ENCODE measurements at places on chromosomes 3 and 15.
A peak's percentile ranks its signal among the peaks of the same experiment; 100 is the strongest.

DNA sequence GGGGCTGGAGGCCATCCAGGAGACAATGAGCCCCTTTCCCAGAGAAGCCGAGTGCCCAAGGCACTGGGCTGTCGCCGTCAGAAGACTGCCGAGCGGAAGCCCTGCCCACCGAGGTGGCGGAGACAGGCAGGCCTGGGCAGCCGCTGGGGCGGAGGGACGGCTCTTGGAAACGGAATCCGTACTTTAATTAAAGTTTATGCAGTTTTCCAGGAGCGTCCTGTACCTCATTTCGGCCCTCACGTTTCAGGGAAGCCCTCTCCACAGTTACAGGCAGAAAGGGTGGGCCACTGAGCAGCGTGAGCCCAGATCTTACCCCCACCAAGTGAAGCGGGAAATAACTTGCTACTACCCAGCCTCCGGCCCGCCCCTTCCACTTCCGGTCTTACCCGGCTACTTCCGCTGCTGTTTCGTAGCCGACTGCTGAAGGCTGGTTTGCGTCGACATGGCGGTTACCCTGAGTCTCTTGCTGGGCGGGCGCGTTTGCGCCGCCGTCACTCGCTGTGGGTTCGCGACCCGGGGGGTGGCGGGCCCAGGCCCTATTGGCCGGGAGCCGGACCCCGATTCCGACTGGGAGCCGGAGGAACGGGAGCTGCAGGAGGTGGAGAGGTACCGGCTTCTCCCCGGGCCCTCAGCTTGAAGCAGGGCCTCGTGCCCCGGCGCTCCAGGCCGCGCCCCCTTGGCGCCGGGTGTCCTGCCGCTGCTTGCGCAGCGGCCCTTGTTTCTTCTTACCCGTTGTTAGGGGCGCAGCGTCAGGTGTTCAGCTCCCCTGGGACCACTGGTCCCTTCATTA, at the start of gene NGRN:
Gene NGRN, plus strand, starts transcription at position 402 of the 790 bp plus-strand sequence. Its CDS starts 41 bp downstream, at position 443.
- ATAC-seq = peak; percentile 89

DNA sequence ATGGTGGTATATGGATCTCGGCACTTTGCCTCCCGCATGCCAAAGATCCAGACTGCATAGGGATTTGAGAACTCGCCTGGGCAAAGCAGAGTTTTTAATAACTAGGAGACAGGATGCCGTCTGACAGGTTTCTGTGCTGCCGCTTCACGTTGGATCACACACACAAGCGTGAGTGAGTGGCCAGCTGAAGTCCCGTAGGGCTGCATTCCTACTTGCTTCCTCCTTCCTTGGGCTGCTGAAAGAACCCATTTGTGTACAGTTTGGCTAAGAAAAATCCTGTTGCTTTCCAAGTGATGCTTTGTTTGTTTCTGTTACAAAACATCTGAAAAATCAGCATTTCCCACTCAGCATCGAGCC, 604.3 kb upstream of the CFAP20DC start:
- no peak for ATAC-seq

DNA sequence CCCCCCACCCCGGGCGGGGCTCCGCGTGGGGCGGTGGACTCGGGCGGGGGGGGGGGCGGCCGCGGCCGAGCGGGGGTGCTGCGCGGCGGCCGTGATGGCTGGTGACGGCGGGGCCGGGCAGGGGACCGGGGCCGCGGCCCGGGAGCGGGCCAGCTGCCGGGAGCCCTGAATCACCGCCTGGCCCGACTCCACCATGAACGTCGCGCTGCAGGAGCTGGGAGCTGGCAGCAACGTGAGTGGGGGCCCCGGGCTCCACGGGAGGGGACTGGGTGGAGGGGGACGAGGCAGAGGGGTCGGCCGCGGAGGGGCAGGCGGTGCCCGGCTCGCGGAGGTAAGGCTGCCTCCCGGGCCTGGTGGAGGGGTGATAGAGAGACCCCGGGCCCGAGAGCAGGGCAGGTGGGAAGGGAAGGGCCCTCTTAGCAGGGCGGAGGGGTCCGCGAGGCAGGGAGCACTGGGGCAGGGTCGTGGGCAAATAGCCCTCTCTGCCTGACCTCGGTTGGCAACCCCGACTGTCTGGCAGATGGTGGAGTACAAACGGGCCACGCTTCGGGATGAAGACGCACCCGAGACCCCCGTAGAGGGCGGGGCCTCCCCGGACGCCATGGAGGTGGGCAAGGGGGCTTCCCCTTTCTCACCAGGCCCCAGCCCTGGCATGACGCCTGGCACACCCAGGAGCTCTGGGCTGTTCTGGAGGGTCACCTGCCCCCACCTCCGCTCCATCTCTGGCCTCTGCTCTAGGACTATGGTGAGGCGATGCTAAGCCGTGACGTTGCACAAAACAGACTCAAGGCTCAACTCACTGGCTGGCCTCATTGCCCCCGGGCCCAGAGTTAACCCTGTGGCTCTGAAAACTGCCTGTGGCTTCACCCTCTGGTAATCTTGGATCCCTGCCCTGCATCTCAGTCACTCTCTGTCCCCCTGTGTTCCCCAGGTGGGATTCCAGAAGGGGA, at the start of gene ECE2:
Gene ECE2, plus strand, starts transcription at position 62 of the 950 bp plus-strand sequence. Its CDS starts 132 bp downstream, at position 194.
- no peak for ATAC-seq

DNA sequence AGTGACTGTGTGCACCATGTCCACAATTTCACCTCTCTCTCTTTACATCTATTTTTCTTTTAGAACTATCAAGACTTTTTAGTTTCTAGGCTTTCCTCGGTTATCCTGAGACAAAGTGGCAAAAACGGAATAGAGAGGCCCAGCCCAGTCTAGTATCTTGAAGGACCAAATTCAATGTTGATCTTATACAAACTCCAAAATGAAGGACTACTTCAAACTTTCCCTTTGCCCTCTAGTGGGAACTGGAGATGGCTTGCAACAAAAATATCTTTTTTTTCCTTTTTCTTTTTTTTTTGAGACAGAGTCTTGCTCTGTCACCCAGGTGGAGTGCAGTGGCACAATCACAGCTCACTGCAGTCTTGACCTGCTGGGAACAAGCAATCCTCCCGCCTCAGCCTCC, 338.5 kb upstream of the UMPS start:
- no peak for ATAC-seq

- no peak for ATAC-seq
These were observed 8.5 kb downstream of the PDIA5 start for GRCh38 chr3:123075359-123075758.

DNA sequence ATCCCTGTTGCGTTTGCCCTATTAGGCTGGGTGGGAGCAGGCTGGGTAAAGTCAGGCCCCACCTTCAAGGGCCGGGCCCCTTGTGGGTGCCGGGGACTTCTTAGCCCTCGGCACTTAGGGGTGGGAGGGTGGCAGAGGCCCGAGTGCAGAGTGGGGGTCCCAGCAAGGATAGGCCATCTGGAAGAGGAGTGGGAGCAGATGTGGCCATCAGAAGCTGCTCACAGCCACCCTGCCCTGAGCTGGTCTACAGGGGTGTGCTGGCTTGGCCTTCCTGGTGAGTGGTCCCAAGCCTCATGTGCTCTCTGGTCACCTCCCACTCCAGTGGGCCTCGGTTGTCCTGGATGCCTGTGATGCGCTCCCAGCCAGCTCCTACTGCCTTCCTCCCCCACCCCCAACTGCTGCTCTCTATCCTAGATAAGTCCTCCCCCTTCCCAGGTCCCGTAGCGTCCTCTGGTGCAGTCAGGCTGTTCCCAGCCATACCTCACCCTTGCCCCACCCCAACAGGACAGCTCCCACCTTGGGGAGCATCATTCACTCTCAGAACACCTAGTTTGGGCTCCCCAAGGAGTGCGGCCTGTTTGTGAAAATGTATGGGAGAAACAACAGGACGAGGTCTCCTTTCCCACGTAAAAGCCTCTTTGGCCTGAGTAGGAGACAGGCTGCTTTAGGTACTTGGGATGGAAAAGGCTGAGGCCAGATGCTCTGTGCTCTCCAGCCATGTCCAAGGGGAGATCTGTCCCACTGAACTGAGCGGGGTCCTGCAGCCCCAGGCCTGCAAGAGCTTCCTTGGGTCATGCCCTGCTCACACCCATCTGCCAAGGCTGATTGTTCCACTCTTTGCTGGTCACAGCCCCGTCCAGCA, 24.9 kb upstream of the PLXNA1 start:
- no peak for ATAC-seq

DNA sequence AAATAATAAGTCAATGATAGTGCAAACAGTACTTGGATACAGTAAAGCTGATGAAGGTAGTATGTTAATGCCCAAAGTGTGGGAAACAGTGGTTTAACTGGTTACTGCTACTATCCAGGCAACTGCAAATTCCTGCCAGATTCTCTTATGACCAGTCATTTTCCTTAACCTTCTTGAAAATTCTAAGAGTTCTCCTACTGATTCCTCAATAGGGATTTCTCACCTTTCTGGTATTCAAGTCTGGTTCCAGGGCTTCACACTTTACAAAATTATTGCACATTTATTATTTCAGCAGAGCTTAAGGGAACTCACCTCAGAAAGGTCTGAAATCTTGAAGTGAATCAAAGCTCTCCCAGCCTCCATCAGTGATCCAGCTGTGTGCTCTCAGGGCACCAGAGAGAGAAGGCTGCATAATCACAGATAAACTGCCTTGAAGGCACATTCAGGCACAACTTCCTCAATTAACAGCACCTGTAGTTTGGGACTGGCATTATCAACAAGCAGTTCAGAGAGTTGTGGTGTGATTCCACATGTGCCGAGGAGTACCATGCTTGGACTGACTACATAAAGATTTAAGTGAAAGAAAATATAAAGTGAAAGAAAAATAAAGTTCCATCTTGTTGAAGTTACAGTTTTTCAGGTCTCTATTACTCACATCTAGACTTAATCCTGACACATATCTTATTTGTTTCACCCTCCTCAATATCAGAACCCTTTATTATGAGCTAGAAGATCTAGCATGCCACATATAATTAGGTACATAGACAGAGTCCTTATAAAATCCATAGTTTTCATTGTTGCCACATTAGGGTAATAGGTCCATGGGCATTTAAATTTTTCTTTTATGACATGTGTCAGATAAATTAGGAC, 59.5 kb upstream of the TIPARP start:
- ATAC-seq = peak; percentile 19

DNA sequence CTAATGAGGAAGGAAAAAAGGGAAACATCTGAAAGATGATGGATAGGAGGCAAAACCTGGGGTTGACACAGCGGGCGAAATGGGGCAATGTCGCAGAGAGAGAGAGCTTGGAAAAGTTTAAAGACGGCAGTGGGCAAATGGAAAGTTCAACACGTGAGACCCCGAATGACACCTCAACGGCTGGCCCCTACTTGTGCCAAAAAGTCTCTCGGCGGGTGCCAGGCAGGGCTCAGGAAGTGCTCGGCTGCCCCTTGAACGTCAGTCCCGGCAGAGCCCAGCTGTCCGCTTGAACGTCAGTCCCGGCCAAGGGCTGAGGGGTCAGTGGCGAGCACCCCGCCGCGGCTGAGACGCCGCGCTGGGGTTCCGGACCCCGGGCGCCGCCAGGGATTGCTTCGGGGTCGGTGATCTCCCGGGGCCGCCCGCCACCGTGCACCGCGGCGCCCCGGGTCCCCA, 658 bp downstream of the EOGT start:
- ATAC-seq = peak; percentile 27

- ATAC-seq = no peak
These were observed 79.8 kb upstream of the SOX2 start for GRCh38 chr3:181631901-181632300.

- ATAC-seq = peak; percentile 38
These were observed 17.0 kb upstream of the OR5K1 start for GRCh38 chr3:98445949-98446406.

- peak; percentile 90 for ATAC-seq
These were observed 106.6 kb downstream of the LRIG1 start for GRCh38 chr3:66394019-66394752.

DNA sequence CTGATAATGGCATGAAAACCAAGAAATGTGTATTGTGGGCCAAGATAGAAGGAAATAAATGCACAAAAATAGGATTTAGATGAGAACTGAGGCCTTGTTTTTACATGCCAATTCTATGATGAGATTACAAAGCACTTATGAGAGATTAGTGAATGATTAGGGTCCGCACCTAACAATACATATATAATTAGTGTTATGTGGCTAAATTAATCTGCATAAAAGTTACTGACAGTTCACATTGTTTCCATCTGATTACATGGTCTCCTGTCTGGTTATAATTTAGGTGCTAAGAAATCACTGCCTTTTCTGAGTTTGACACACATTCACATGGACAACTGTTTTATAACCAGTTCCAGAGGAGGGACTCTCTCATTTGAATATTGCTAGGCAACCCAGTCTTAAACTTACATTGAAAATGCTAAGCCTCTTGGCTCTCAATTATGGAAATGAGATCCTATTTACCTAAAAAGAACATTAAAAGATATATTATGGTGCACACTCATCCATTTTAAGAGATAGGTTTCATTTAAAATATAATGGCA, 117.0 kb upstream of the ARL6 start:
- ATAC-seq = no peak

DNA sequence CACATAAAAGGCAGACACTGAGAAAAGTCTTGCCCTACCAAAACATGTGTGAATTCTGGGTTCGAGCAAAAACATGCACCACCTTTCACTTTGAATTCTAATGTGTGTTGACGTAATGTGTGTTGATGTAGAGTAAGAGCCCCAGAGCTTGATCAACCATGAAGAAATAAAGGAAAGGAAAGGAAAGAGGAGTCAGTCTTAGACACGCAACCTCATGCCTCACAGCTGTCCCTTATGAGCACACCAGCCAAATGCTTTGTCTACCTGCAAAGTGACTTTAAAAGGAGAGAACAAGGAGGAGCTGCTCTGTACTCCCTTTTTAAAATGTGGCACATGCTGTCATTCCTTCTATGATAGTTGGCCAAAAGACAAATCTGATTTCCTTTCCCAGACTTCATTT, 80.8 kb downstream of the RFTN1 start:
- ATAC-seq = no peak

DNA sequence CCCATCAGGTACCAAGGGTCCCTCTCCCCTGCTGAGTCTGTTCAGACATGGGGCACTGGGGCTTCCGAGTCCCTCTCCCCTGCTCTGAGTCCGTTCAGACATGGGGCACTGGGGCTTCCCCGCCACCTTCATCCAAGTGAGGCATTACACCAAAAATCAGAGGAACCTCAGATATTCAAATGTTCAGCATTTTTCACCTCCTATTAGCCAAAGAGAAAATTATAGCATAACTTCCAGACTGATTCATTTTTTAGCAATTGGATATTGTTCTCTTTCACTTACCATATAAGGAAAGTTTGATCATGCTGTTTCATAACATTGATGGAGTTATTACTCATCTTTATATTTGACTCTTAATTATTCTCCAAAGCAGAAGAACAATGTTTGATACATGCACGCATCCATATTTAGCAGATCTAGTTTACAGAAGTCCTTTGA, 213.9 kb downstream of the MTHFS start:
- ATAC-seq = peak; percentile 29

GRCh38 chr3:46833346-46834300, 29.6 kb downstream of the MYL3 start:
- no peak for ATAC-seq

GRCh38 chr3:24483873-24484272, 10.8 kb downstream of the THRB start:
- ATAC-seq = no peak

Data from activated T-helper 17 cell treated with anti-CD3 and anti-CD28 coated beads, Interleukin-2, amount 50 U/mL, for 72 hours (primary cell).